ENCODE measurements at places on chromosomes 6 and 20.
A peak's percentile ranks its signal among the peaks of the same experiment; 100 is the strongest.

DNA sequence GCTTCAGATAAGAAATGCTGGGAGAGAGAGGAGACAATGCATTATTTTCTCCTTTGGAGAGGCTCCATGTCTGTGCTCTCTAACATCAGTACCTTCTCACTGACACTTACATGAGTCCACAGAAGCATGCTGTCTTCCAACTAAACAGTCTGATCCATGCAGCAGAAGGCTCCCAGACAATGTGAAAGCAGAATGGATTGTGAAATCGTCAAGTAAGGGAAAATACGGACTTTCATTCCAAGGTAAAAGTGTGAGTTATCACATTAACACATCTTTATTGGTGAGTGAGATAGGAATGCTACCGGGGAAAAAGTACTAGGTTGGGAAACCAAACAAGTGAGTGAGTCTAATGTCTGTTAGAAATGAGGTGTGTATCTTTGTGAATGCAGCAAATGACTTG, 167.6 kb upstream of the KCNK16 start:
- DNase-seq, result peak; percentile 21

GRCh38 chr6:164569509-164569908, 739.9 kb downstream of the C6orf118 start:
- no peak for DNase-seq

- DNase-seq, result no peak
Measured at GRCh38 chr20:43331906-43332305, 125.8 kb upstream of the SRSF6 start.

DNA sequence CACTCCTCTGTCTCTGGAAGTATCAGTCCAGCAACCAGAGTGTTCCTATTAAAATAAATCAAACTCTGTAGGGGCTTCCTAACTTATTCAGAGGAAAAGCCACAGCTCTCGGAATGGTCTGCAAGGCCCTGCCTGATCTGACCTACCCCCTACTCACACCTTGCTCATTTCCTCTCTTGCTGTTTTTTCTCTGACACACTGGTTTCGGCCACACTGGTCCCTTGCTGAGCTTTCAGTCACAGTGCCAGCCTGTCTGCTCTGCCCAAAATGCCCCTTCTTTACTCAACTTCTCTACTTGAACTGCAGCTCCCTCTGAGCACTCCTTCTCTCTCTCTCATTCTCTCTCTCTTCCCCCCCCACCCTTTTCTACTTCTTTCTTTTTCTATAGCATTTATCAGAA, 430.2 kb downstream of the UTRN start:
- DNase-seq, result no peak

- no peak for DNase-seq
Measured at GRCh38 chr20:45269754-45270270, 15.4 kb upstream of the SLPI start.

- DNase-seq, result no peak
Measured at GRCh38 chr6:158684311-158684710, 34.5 kb downstream of the SYTL3 start.

GRCh38 chr20:20079102-20079784, 26.9 kb downstream of the CFAP61 start:
- no peak for DNase-seq

DNA sequence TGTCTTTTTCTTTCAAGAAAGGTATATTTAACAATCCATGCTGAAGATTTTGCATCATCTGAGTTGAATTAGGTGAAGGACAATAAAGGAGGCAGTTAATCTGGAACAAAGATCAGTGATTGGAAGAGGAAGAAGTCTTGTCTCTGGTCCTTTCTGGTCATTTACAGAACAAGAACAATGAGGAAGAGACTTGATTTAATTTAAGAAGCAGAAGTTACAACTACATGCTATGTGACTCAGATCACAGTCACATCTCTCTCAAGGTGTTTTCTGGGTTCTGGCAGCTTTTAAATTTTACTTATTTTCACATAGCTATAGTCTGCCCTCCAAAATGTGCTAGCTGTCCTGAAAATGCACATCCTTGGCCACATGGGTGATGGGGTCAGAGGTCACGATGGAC, 53.5 kb upstream of the DEK start:
- no peak for DNase-seq

DNA sequence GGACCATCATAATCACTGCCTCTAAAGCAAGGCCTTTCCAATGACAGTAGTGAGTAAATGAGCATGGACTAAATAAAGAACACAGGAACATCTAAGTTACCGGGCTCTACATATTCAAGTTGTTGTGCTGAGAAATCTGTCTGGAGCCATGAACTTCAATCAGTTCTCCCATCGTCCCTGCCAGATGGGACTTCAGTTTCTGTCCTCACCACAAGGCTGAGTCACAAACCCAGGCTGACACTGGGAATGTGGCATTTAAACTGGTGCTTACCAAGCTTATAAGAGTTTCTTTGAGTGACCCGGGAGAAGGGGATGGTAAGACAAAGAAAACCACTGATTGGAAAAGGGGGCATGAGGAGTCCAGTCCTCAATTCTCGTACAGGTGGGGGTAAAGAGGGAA, 497.0 kb downstream of the MAFB start:
- DNase-seq, result peak; percentile 15

GRCh38 chr20:61448386-61448785, 196.3 kb downstream of the CDH4 start:
- no peak for DNase-seq

- DNase-seq, result no peak
Measured at GRCh38 chr6:161788531-161788930, 514.7 kb upstream of the AGPAT4 start.

- DNase-seq, result peak; percentile 63
Measured at GRCh38 chr6:45681860-45682511, 304.3 kb upstream of the SUPT3H start.

GRCh38 chr20:61769286-61769832, 296.3 kb downstream of the TAF4 start:
- DNase-seq, result no peak

GRCh38 chr20:10502098-10502526, 67.0 kb downstream of the SLX4IP start:
- no peak for DNase-seq

DNA sequence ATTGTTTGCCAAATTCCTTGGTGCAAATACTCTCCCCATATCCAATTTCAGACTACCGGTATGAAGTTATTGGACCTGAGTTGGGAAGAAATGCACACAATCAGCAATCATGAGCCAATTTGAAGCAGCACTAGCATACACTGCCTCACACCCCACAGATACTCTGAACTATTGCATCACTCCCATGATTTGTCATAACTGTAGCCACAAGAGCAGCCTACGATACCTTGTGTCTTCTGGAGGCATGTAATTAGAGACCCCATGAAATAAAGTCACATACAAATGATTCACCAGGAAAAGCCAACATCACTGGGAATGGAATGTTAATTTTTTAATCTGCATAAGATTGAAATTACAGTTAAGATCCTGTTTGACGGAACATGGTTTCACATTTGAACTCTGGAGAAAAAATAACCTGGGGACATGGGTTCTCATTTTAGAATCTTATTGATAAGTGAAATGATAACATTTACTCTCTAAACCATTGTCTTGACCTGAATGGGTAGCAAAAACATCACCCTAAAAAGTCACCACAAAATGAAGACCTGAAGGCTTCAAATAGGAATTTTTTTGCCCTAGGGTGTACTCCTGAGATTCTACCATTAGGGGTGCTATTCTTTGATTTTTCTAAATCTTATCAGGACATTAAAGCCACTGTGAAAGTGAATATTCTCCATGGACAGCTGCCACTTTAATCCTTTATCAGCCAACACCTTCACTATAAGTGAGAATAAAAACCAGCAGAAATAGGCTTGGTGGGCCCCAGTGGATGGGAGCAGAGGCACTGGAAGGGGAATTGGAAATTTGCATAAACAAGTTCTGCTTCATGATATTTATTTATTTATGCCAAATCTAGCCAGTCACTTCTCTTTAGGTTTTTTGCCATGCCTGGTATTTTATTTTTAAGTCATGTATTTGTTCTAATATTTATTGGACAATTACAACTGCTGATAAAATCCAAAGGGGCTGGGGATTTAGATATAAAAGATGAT, 34.5 kb upstream of the HBS1L start:
- DNase-seq, result peak; percentile 40

- DNase-seq, result peak; percentile 48
Measured at GRCh38 chr6:128074567-128074966, 173.7 kb upstream of the THEMIS start.

GRCh38 chr6:149234051-149234962, 83.2 kb upstream of the TAB2 start:
- DNase-seq, result no peak

DNA sequence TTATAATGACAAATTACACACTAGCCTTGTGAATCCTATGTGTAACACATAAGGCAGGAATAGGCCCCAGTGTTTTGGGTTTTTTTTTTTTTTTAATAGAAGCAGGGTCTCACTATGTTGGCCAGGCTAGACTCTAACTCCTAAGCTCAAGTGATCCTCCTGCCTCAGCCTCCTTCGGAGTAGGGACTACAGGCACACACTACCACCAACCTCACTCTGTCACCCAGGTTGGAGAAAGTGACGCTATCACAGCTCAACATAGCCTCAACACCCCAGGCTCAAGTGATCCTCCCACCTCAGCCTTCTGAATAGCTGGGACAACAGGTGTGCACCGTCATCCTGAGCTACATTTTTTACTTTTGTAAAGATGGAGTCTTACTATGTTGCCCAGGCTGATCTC, 205.8 kb upstream of the RREB1 start:
- no peak for DNase-seq

GRCh38 chr6:5506597-5506996, 245.3 kb downstream of the FARS2 start:
- no peak for DNase-seq

DNA sequence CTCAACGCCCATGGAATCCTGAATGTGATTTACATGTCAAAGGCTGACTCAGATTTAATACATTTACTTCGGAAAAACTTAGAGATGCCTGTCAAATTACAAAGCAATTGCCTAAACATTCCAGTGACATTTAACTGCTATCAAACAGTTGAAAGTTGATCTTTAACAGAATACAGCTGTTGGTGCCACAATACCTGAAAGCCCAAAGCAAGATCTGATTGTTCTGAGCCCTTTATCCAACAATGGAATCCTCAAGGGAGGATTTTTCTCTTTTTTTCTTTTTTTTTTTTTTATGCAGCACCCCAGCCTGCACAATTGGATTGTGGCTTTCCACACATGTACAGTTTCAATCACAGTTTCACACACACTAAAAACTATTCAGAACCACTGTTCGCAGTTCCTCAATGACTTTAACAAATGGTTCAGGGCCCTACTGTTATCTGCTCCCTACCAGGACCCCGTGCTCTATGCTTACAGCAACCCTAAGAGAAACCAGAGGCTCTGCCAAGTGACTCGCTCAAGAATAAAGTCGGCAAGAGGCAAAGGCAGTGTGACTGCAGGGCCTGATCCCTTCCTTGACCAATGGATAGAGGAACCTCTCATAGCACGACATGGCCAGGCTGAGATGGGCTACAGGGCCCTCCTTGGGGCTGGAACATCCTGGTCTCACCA, 33.3 kb downstream of the EPB41L2 start:
- DNase-seq, result peak; percentile 39

DNA sequence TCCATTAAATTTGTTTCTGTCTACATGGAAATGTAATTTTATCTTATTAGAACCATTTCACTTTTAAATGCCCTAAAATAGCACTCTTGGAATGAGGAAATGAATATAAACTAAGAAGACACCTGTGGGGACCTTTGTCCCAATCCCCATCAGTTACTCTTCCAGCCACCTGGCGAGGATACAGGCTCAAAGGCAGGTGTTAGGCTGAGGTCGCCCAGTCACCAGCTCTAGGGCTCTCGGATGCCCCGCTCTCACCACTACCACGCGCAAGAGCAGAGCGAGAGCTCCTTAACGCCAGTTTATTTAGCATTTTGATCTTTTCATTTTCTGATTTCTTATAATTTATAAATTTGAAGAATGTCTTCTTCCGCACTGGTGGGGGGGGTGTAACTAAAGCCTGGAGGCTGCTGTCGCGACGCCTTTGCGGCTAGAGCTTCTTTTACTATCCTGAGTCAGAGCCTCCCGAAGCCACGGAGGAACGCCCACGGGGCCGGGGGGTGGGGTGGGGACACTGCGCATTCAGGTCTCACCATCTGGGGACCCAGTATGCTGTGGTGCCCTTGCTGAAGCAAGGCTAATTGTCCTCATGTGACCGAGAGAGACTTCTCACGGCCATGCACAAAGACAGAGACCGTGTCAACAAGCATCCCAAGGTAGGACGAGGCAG, 38.7 kb upstream of the AFDN start:
- no peak for DNase-seq

DNA sequence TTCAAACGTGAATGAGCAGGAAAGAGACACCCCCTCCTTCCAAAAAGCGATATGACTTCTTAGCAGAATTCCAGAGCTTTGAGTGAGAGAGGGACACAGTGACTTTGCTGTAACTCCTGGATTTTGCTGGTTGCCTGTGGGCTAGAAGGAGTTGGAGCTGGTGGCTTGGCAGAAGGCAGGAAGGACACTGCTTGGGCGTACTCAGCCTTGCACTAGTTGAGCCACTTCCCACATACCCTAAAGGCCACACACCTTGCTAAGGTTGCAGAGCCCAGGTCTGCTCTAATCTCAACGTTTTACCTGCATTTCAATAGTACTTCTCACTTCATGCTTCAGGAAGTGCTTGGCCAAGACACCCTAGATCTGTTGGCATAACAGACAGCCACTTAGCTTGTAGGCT, 30.6 kb downstream of the RAB22A start:
- DNase-seq, result no peak

DNA sequence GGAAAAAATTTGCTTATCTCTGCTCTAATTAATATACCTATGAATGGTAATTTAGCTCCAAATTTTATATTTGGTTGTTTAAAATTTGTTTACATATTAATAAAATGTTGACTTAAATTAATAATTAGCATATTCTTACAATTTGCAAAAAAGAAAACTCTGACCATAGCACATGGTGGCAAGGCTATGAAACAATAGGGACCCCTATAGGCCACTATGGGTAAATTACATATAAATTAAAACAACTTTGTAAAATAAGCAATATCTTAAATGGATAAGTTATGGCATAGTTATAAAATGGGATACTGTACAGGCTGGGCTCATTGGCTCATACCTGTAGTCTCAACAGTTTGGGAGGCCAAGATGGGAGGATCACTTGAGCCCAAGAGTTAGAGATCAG, 76.0 kb downstream of the MKKS start:
- no peak for DNase-seq

GRCh38 chr20:18537651-18538050, 29.6 kb upstream of the SMIM26 start:
- DNase-seq, result peak; percentile 6
